ENCODE measurements at places on chromosomes 7 and 10.

DNA sequence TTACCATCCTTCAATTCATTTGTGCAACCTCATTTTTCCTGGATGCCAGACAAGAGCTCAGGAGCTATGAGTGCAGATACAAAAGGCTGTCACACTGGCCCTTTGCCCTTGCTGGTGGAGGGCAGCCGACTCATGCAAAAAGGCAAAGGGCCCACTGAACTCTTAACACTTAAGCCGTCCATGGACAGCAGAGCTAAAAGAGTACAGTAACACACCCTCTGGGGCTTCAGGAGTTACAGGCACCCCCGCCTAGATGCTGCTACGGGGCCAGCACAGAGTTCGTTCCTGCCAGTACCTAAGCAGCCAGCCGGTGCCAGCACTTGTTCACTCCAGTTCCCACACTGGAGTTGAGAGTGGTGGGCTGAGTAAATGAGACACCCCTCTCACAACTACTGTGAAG is 69.9 kb upstream of the MRLN start:
- DNase-seq, result no peak

DNA sequence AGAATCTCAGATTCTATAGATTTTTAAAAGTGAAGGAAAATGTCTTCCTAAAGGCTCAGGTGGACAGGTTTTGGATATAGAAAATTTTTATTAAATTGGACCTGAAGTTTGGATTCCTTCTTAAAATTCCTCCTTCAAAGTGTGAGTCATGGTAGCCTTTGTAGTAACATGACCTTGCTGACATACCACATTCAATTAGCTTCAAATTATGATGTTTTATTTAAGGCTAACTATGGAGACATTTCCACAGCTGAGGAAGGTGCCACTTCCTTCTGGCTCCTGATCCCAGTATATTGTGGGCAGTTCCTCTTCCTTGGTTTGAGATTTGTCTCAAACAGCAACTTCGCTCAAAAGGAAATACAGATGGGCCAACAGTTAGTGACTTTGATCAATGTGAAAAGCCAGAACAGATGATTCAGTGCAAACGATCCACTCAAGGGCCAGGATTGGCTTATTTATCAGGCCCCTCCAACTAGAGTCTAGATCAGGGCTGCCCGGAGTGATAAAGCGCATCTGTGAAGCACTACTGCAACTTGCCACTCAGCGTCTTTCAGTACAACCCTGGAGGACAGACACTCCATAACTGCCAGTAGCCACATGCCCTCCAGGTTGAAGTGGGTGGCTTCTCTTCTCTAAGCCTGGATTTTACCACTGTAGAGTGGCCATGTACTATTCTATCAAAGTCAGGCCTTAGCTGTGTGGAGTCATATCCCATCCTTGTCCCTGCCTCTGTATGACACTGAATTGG is 573.5 kb downstream of the KIF20B start:
- no peak for DNase-seq

- no peak for DNase-seq
These were observed 695 bp downstream of the HSPA12A start for GRCh38 chr10:116741391-116742351.

DNA sequence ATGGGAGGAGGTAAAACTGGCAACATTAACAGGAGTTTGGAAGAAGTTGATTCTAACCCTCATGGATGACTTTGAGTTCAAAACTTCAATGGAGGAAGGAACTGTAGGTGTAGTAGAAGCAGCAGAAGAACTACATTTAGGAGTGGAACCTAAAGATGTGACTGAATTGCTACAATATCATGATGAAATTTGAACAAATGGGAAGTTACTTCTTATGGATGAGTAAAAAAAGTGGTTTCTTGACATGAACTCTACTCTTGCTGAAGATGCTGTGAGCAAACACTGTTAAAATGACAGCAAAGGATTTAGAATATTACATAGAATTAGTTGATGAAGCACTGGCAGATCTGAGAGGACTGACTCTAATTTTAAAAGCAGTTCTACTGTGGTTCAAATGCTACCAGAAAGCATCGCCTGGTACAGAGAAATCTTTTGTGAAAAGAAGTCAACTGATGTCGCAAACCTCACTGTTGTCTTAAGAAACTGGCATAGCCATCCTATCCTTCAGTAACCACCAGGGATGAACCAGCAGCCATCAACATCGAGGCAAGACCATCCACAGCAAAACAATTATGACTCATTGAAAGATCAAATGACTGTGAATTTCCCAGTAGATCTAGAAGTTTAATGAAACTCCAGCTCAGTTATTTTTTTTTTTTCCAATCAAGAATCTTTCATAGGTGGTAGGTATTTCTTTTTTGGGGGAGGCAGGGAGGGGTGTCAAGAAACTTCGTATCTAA is 20.8 kb downstream of the BRAF start:
- no peak for DNase-seq

DNA sequence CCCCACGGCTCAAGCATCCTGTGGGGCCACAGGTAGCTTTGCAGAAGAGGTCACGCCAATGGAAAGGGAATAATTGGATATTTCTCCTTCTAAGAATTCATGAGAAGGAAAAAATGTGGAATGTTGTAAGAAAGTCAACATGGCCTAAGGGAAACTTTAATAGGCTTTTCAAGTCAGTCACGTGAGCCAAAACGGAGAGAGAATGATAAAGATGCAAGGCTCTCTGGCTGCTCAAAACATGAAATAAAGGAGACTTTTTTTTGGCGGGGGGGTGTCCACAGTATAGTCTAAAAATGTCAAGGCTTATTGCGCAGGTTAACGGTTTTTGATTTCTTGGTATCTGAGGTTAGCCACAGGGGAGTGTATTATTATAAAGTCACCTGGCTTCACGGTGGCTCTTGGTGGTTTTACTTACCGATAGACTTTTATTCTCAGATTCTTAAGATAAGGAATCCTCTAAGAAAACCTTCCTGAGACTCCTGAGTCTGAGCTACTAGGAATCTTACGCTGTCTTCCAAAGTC is 148.1 kb downstream of the ARHGAP21 start:
- no peak for DNase-seq

DNA sequence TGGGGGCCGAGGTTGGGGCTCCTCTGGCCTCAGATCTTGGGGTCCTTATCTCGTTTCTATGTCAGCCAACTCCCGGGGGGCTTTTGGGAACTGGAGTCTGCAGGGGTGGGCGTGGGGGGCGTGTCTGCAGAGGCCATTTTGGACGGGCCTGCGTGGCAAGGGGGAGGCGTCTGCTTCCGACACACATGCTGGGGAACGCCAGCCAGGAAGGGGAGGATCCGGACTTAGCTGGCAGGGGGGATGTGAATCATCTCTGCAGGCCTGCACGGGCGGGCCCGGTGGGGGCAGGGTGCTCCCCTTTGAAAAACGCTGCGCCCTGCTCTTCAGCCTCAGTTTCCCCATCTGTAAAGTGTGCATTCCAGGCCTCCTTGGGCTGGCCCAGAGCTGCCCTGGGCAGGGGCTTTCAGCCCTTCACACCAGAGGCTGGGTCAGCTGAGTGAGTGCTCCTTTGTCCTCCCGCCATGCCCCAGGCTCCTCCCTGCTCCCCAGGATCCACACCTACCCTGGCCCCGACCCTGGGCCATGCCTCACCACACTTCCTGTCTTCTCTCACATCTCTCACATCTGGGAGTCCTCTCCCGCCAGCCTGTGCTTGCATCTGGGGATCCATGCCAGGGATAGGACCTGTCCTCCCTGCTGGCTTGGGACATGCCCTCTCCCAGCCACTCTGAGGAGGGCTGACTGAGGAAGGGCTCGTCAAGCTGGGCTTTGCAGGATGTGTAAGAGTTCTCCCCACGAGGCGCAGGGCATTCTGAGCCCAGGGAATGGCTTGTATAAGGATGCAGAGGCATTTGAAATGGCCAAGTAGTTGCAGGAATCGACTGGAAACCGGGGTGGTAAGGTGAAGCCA is 172.6 kb upstream of the TNRC18 start:
- DNase-seq, result no peak

- DNase-seq, result no peak
These were observed at the start of gene OR2AE1 for GRCh38 chr7:99876933-99877332. Gene OR2AE1 (minus strand): TSS chr7:99877033. CDS start chr7:99877033, 0 bp downstream.

DNA sequence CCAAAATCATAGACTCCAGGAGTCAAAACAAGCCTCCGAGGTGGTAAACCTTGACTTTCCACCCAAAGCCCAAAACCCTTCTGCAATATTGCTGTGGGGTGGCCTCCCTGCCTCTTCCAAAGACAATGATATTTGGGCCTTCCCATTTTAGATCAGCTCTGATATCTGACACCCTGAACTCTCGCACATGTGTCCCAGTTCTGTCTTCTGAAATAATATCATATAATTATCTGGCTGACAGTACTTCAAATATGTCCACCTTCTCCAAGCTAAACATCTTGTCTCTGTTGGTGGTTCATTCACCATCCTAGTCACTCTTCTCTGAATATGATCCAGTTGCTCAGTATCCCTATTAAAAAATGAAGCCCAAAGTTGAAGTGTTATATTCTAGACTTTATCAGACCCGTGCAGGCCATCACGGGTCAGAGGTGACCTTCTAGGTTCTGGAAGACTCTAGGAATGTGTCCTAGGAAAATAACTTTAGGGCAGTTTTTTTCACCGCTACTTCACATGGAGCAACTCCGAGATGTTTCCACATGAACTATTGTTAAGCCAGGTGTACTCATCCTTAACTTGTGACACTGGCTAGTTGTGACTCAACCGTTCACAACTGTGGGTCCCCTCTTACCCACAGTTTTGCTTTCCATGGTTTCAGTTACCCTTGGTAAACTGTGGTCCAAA is 6.3 kb downstream of the TECTB start:
- DNase-seq, result no peak

GRCh38 chr7:134995239-134996096 is 9.2 kb downstream of the AGBL3 start:
- DNase-seq, result no peak
